Fibroblast of lung (primary cell): ENCODE measurements at places on chromosomes 13 and 19. TPM values are rescaled to one million over a fixed set of nuclear protein-coding genes. Genes with fewer than 3 reads are reported as not detected.

DNA sequence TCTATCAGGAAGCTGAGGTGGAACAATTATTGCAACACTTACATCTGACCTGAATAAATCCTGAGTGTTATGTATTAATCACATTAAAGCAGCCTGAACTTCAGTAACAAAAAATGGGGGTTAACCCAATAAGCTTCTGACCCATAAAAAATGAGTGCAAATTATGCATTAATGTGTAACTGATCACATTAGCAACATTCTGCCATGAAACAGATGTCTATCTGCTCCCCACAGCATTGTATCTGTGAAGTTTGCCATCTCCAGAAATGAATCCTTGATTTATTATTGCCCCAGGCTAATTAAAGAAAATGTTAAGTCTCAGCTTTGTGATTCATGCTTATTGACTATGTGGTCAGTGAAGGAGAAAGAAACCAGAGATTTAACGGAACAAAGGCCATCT lies 304.9 kb downstream of the PCDH20 start:
- no peaks in the 10 kb centered on the region for H3K27me3 ChIP-seq
- no peak overlapping the region for H3K27ac ChIP-seq
- DNase-seq: no peak
- no peaks in the 10 kb centered on the region for H3K36me3 ChIP-seq

- peak within 1 kb of the TSS; percentile 79 for H3K4me3 ChIP-seq
- DNase-seq: peak; percentile 71
- no peaks in the 10 kb centered on the region for H3K36me3 ChIP-seq
These were observed at the start of the genes PRDX2 and THSD8 for GRCh38 chr19:12801466-12802266. Gene PRDX2 (minus strand): TSS chr19:12801800. CDS start chr19:12801261, 539 bp downstream. Gene THSD8 (plus strand): TSS chr19:12802069. CDS start chr19:12802072, 3 bp downstream.

DNA sequence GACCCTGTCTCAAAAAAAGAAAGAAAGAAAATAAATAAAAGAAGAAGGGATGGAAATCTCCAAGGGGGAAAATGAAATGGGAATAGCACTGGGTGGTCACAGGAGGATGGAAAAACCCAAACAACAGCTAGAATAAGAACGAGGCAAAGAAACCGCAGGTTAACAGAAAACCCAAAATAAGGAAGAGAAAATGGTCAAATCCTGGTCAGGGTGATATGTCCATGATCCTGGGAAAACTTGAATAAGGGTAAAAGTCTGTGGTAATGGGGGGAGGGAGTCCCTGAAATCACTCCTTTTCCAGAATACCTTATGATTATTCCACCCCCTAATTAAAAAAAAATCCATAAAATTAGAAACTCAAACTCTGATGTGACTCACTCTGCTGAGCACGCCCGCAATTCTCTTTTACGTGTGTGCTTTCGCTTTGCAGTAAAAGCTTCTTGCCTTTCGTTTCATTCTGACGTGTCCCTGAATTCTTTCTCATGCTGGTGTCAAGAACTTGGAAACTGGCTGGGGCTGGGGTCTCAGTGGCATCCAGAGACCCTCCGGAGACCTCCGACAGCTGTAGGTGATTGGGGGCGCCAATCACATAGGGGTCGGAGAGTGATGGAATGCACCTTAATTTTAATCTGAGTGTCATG lies 4.3 kb upstream of the NAXD start:
- H3K27ac ChIP-seq: no peak overlapping the region
- H3K4me1 ChIP-seq: no peaks in the 10 kb centered on the region
- H3K4me3 ChIP-seq: no peak overlapping the region
- DNase-seq: peak; percentile 45

DNA sequence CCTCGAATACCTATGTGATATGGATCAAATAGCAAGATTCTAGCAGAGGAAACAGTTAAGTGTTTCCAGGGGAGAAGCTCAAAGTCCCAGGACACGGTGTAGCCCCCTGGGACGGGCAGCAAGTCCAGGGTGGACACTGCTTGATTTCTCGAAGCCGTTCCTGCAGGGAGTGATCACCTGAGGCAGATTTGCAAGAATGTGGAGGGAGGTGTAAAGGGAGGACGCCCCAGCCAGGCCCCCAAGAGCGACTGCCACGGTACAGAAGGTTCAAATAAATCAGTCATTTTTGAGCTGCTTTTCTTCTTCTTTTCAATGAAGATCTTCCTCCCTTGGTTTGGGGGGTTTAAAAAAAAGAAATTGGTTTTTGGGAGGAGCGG lies 41.4 kb downstream of the KLF2 start:
- H3K36me3 ChIP-seq: peaks cover 1% of the 10 kb centered on the region
- no peak overlapping the region for H3K27ac ChIP-seq
- H3K4me3 ChIP-seq: no peak overlapping the region
- no peak for DNase-seq
- H3K27me3 ChIP-seq: no peaks in the 10 kb centered on the region

- peaks cover 34% of the 10 kb centered on the region for H3K27me3 ChIP-seq
- no peaks in the 10 kb centered on the region for H3K4me1 ChIP-seq
- no peak overlapping the region for H3K4me3 ChIP-seq
- DNase-seq: no peak
- H3K36me3 ChIP-seq: no peaks in the 10 kb centered on the region
- H3K27ac ChIP-seq: no peak overlapping the region
These were observed 666 bp downstream of the CELF5 start for GRCh38 chr19:3225169-3225485.

- no peaks in the 10 kb centered on the region for H3K36me3 ChIP-seq
- no peaks in the 10 kb centered on the region for H3K27me3 ChIP-seq
- peak; percentile 31 for DNase-seq
- peak overlapping the region; percentile 47 for H3K4me3 ChIP-seq
- H3K4me1 ChIP-seq: peaks cover 4% of the 10 kb centered on the region
- peak overlapping the region; percentile 34 for H3K27ac ChIP-seq
These were observed 806 bp downstream of the ZNF90 start for GRCh38 chr19:20078581-20079031.

DNA sequence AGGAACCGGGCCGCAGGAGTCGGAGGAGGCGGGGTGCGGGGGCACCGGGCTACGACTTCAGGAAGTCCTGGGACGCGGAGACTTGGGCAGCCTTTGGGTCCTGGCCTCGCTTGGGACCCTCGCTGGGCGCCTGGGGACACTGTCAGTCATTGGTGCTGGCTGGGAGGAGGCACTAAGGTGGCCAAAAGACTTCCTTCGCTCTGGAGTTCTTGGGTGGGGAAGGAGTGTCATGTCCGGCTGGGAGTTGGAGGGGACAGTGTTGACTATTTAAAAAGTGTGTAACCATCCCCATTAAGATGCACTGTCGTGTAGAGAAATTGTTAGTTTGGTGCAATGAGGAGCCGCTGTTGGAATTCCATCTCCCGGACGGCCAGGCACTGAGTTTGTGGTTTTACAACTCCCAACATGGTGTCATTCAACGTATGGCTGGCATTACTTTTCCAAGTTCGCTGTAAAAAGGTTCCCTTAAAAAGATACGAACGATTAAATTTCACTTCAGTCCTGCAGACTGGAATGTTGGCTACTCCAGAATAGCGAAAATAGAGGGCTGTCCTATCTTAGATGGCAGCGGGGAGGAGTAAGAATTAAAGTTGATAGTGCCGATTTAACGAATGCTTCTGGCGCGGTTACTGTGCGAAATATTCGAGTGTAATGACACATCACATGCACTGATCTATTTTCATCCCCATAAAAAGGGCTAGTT lies 776 bp downstream of the DNAJC3 start:
- no peaks in the 10 kb centered on the region for H3K27me3 ChIP-seq
- peaks cover 2% of the 10 kb centered on the region for H3K4me1 ChIP-seq
- no peaks in the 10 kb centered on the region for H3K36me3 ChIP-seq
- peak overlapping the region; percentile 84 for H3K27ac ChIP-seq

DNA sequence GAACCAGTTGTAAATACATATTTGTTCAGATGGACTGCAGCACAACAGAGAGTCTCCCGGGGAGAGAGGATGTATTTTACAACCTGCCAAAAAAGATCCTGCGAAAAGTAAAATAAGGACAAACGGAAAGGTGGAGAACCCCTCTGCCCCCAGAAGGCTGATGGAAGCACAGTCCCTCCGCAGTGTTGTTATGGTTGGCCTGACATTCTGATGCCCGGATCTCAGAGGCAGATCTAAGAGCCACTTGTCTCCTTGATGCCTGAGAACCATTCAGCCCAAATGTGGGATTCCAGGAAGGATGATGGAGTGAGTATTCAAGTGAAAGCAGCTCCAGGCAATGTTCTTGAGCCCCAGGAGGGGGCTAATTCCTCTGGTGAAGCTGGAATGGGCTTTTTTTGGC lies 458.7 kb downstream of the ZNF536 start:
- no peaks in the 10 kb centered on the region for H3K36me3 ChIP-seq
- H3K4me3 ChIP-seq: no peak overlapping the region
- no peak overlapping the region for H3K27ac ChIP-seq
- H3K4me1 ChIP-seq: no peaks in the 10 kb centered on the region

GRCh38 chr19:35328851-35329285 lies at the start of gene CD22:
Gene CD22 (plus strand): TSS chr19:35329187. CDS start chr19:35332041, 2,854 bp downstream.
- H3K27ac ChIP-seq: no peak within 1 kb of the TSS
- H3K4me1 ChIP-seq: no peaks in the 10 kb centered on the region
- DNase-seq: no peak
- H3K36me3 ChIP-seq: no peaks in the 10 kb centered on the region

SPRY2 gene
- total RNA-seq: 9.8 and 13.0 TPM in 2 replicates

B3GNT3 gene
- total RNA-seq: not detected in 2 replicates

AP1M2 gene
- 0.17 TPM in 1 of 2 replicates, not detected in the other for total RNA-seq

KDM4B gene
- total RNA-seq: 11.8 and 14.4 TPM in 2 replicates

ZNF534 gene
- under 0.01 and 0.17 TPM in 2 replicates for total RNA-seq

ANGPTL8 gene
- total RNA-seq: not detected in 2 replicates
